ENCODE measurements at places on chromosomes 4 and X. TPM values are rescaled to one million over a fixed set of nuclear protein-coding genes. Genes with fewer than 3 reads are reported as not detected.

The BEND2 gene
- not detected for total RNA-seq

The BRS3 gene
- total RNA-seq, result 1.9 TPM

The ASB12 gene
- total RNA-seq, result 1.0 TPM

The TACC3 gene
- 8.5 TPM for total RNA-seq

Measured in ovary (tissue), 10 donors.